ENCODE measurements at places on chromosomes 1 and 21.

GRCh38 chr1:21326861-21327344, 36.6 kb upstream of the ECE1 start:
- no peak for DNase-seq

- DNase-seq: no peak
These were observed 15.0 kb upstream of the FAAP20 start for GRCh38 chr1:2209400-2210083.

DNA sequence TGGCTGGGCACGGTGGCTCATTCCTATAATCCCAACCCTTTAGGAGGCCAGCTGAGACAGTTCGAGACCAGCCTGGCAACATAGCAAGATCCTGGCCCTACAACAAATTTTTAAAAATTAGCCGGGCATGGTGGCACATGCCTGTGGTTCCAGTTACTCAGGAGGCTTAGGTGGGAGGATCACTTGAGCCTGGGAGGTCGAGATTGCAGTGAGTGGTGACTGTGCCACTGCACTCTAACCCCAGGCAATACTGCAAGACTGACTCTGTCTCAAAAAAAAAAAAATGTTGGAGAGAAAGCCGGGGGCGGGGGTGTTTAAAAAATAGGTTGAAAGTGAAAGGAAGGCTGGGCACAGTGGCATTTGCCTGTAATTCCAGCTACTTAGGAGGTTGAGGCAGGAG, 16.5 kb downstream of the CLDN19 start:
- no peak for DNase-seq

DNA sequence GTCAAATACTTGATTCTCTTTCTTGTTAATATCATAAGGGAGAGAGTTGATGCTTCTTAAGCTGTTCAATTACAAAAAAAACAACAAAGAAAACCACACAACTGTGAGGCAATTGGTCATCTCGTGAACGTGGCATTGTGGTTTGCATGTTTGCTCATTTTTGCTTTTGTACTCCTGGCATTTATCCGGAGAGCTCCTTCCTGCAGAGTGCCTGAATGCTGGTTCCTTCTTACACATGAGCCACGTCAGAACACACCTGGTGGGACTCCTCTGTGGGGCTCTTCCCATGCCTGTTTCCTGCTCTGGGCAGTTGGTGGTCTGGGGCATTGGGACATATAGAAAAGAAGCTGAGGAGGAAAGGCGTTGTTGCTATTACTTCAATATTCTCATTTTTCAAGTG, 25.7 kb downstream of the KCNK1 start:
- DNase-seq: no peak

DNA sequence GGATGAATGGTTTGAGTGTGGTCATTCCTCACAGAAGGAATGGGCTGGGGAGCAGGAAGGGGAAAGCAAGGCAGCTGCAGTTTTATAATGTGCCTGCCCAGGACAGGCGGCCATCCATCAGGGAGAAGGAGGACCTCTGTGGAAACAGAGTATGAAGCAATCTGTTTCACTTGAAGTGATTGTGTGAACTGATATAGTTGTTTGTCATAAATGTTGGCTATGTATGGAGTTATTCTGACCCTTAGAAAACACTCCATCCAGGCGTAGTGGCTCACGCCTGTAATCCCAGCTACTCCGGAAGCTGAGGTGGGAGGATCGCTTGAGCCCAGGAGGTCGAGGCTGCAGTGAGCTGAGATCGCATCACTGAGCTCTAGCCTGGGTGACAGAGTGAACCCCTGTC, 46.5 kb downstream of the NENF start:
- no peak for DNase-seq

DNA sequence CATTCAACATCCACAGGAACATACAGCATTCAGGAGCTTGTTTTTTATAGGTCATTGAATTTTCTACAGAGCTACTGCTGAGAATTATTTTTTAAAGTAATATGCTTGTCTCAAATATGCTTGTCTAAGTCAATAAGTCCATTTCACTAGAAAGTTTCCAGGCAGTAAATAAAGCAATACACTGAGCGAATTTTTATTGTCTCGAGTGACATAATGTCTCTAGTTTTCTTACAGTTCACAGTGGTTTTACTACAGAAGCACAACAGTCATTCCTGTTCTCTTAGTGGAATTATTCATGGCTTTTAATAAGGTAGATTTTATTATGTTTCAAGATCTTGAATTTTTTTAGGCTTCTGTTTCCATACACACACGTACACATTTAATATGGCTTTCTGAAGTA, 83.8 kb downstream of the HS2ST1 start:
- DNase-seq: no peak

DNA sequence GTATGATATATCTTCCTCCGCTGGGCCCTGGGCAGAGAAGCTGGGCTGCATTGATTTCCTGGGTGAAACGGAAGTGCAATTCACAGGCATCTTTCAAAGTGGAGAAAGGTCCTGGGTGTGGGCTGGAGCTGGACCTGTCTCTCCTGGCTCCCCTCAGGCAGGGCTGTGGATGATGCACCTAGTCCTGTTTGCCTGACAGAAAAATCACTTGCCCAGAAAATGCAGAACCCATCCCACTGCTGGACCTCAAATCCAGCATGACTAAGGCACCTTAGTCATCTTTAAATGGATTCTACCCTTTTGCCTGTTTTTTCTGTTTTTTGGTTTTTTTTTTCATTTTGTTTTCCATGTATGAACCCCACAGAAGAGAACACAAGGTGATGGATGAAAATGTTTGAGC, 49.7 kb downstream of the MYSM1 start:
- DNase-seq: no peak

- DNase-seq: no peak
These were observed at the start of gene PTGFR for GRCh38 chr1:78490861-78491450. PTGFR (plus strand) TSS chr1:78490974; CDS start chr1:78492744, 1,770 bp downstream.

DNA sequence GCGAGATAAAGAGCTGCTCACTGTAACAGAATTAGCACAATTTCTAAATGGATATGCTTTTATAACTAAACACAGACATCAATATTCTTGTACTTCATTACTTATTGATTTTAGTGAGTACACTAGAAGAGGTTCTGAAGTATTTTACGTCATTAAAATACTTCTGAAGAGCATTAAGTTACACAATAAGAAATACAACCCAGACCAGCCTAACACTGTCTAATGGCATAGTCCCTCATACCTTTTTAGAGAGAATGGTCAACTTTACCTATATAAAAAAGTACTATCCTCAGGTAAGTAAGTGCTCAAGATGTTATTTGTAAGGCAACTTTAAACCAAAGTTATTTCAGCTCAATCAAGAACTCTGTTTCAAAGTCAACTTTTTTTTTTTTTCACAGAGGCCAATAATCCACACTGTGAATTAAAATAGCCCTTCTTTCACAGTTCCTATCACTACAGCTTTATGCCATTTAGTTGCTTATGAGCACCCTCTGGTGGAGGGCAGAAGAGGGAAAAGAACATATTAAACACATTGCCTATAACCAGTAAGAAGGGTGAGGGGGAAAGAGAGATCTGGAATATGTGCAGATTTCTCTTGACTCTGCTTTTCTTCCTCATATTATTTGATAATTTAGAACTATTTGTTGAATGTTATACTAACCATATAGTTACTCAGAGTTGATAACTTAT, 182.1 kb upstream of the DMRTA2 start:
- DNase-seq: no peak

DNA sequence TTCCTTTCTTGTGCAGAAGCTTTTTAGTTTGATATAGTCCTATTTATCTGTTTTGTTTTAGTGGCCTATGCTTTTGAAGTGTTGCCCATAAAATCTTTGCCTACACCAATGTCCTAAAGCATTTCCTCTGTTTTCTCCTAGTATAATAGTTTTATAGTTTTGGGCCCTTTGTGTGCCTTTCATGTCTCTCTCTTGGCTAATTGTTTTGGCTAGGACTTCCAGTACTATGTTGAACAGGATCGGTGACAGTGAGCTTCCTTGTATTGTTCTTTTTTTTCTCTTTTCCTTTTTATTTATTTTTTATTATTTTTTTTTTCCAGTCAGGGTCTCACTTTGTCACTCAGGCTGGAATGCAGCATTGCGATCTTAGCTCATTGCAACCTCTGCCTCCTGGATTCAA, 47.0 kb upstream of the WARS2 start:
- DNase-seq: no peak

DNA sequence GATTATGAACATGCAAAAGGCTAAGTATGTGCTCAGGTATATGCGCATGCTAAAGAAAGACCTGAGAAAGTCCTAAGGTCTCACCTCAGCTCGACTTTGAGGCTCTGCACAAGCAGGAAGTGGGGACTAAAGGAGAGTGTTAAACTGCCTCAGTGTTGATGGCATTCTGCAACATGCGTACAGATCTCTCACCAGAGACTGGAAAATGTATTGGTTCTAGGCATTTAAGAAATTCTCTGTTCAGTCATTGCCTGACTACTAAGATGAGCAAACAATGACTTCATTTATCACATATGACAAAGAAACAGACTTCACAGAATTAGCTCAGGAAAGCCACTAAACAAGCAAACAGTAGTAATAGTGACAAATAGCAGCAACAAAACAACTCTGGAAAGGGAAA, 90.8 kb downstream of the USH2A start:
- DNase-seq: no peak

- DNase-seq: peak; percentile 51
These were observed 36.7 kb upstream of the FAM163A start for GRCh38 chr1:179706339-179706941.

DNA sequence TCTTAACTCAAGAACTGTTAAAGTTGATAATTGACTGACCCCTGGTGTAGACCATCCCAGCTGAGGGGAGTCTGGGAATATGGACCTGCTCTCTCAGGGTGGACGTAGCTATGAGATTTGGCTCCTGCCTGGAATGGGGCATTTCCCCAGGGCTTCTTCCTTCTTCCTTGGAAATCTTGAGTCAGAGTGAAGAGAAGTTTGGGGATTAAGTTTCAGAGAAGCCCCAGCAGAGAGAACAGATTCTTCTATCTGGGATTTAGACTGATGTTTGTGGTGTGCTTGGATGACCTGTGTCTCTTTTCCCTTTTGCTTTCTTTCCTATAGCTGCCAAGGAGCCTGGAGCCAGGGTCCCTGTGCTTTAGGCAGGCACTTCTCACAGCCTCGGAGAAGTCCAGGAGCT, 13.2 kb downstream of the AKR1A1 start:
- DNase-seq: no peak

DNA sequence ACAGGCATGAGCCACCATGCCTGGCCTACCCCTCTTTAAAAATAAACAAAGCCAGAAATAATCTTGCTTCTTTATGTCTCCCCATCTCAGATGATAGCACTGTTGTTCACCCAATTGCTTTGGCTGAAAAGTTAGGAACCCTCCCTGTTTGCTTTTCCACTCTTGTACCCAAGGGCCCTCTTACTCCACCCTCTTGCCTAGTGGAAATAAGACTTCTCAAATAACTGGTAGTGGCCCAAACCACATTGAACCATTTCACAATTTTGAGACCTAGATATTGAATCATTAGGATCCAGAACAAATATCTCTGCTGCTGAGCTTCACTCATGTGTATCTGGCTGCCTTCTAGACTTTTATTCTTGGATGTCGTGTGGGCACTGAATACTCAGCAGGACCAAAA, 37.7 kb downstream of the RNF220 start:
- DNase-seq: no peak

DNA sequence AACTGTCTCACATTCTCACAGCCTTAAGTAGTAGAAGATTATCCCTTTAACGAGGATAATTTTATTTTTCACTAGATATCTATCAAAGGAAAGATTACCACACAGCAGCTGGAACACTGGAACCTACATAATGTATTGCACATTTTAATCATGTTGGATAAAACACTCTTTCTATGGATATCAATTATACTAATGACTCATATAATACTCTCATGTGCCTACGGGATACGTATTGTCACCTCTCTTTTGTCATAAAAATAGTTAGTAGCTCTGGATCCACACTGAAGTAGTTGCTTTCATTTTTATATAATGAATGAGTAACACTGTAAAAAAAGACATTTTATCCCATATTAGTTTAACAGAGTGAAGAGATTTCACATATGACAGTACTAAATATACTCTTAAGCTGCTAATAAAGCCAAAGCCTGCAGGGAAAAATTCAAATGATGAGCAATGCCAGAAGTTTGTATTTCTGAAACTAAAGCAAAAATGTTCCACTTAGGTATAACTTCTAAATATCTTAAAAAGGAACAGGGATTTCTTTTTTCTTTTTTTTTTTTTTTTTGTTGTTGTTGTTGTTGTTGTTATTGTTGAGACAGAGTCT, 408.7 kb upstream of the PKN2 start:
- no peak for DNase-seq

GRCh38 chr21:21968810-21969209, 970.6 kb downstream of the NCAM2 start:
- DNase-seq: no peak

DNA sequence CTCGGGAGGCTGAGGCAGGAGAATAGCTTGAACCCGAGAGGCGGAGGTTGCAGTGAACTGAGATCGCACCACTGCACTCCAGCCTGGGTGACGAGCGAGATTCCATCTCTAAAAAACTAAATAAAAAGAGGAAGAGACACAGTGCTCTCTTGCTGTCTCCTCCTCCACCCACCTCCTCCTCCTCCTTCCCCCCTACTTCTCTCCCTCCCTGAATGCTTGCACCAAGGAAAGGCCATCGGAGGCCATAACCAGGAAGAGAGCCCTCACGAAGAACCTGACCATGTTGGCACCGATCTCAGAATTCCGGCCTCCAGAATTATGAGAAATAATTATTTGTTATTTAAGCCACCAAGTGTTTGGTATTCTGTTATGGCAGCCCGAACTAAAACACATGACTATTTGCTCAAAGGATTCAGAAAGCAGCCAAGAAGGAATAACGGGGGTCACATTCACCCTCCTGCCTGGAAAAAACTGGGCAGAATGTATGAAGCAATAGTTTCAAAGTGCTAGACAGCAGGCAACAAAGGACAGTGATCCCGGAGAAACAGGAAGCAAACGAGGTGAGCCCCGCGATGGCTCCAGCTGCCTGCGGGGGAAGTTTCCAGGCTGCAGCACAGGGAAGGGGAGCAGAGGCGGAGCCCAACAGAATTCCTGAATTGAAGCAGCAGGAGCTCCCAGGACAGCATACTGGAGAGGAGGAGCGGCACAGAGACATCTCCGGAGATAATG, 35.8 kb downstream of the LDLRAD1 start:
- DNase-seq: no peak

GRCh38 chr1:36699113-36699911, 216.6 kb upstream of the CSF3R start:
- no peak for DNase-seq

- no peak for DNase-seq
These were observed 328.0 kb downstream of the TGFB2 start for GRCh38 chr1:218673170-218673569.

GRCh38 chr1:163191301-163191700, 11.4 kb downstream of the RGS5 start:
- DNase-seq: no peak

DNA sequence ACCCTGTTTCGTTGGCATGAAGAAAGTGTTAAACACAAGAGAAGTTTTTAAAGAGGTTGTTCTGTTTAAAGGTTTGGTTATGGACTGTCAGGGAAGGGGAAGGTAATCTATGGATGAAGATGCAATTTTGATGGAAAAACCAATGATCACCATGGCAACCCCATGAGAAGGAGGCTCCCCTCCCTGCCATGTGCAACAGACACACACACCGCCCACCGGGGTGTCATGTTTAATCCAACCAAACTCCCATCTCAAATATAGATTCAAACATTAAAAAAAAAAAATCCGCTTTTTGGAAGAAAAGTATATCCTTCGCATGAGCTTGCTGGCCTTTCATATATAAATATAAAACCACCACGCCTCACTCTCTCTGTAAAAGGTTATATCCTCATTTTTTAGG, 80.9 kb upstream of the KRTAP19-8 start:
- DNase-seq: no peak

- no peak for DNase-seq
These were observed 481.0 kb downstream of the OMA1 start for GRCh38 chr1:58065520-58065919.

- no peak for DNase-seq
These were observed 22.4 kb downstream of the C1orf87 start for GRCh38 chr1:60051191-60051590.

- no peak for DNase-seq
These were observed 26.7 kb downstream of the SUSD4 start for GRCh38 chr1:223337174-223337869.

Data from activated naive CD4-positive, alpha-beta T cell treated with Interleukin-2 at 50 U/mL for 16 hours (primary cell).